ENCODE measurements at places on chromosomes 5 and 9.

GRCh38 chr5:143016777-143017516 lies 246.8 kb downstream of the ARHGAP26 start:
- peak; percentile 28 for DNase-seq

DNA sequence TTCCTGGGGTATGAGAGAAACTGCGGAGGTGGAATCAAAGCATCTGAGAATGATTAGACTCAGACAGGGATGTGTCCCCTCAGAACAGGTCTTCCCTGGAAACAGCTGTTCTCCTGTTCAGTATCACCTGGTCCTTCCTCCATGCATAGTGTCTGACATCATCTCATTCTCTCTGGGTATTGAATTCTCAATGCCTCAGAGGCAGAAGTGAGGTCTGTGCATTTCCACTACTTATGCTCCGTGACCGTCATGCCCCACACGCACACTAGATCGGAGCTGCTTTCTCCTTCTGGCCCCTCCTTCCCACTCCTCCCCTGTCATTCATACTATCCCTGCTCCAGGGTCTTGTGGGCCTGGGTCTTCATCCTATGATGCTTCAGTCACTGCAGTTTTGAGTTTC lies 61.4 kb upstream of the DAB2IP start:
- DNase-seq, result no peak

- DNase-seq, result no peak
Observed at GRCh38 chr9:660227-660626, 181.3 kb upstream of the DMRT1 start.

GRCh38 chr9:81631218-81631745 lies 58.1 kb downstream of the TLE1 start:
- no peak for DNase-seq

DNA sequence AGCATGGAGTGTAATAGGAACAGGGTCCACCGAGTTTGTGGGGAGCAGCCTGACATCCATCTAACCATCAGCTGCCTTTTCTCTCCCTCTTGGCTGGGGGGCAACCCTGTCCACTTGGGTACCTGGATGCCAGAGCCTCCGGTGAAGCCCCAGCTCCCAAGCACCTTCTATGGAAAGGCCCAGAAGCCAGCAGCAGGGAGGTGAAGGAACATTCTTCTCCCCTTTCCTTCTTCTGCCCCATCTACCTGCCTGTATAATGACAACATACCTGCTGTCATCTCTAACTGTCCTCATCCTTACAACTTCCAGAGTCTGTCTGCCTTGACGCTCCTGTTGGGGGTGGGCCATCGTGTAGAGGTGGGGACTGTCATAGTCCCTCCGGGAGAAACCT lies 33.1 kb downstream of the THBS4 start:
- no peak for DNase-seq

GRCh38 chr5:135382106-135382790 lies 16.8 kb downstream of the MACROH2A1 start:
- no peak for DNase-seq

DNA sequence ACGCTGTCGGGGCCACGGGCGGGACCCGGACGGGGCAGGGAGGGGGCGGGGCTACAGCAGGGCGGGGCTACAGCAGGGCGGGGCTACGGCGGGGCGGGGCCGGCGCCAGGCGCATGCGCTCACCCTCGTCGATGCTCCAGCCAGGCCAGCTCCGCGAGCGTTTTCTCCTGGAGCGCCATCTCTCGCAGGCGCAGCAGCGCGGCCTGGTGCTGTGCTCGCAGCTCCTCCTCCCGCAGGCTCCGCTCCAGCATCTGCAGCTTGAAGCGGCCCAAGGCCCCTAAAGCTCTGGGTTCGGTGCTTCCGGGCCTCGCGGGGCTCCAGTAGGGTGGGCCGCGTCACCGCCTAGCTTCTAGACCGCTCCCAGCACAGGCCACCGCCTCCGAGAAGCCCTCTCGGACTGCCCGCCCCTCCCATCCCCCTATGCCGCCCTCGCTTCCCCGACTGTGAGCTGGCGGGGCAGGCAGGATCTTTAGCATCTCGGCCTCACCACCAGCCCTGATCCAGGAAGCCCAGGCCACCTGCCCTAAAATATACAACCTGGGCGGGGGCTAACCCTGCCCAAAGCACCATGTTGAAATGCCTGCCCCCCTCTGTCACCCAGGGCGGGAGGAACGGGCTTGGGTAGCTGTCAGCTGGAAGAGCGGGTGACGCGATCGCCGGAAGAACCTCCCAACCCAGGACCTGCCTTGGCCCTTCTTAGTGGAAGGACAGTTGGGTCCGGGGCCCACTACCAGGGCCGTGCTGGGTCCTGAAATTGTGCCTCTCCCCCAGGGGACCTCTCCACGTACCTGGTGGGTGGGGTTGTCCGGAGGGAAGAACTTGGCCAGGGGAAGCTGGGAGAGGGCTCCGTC lies 21.9 kb upstream of the QSOX2 start:
- DNase-seq, result peak; percentile 73

- no peak for DNase-seq
Observed at GRCh38 chr9:32703635-32704034, 68.2 kb upstream of the TAF1L start.

- no peak for DNase-seq
Observed at GRCh38 chr5:98053170-98053569, 720.3 kb upstream of the RGMB start.

DNA sequence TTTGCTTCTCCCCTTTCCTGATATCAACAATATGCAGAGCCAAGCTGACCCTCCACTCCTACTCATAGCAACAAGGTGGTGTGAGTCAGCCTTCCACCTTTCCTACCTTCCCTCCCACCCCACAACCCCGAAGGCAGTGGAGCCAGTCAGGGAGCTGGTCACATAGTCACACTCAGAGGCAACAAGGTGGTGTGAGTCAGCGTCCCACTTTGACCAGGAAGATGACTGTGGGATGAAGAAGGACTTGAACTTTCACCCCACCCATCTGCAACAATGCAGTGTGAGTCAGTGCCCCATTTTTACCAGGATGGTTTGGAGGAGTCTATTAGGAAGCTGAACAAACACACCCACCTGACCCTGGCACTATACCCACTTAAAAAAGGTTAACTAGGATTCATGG lies 30.1 kb upstream of the ZNF782 start:
- no peak for DNase-seq

- no peak for DNase-seq
Observed at GRCh38 chr5:168647083-168647482, 67.9 kb upstream of the PANK3 start.

DNA sequence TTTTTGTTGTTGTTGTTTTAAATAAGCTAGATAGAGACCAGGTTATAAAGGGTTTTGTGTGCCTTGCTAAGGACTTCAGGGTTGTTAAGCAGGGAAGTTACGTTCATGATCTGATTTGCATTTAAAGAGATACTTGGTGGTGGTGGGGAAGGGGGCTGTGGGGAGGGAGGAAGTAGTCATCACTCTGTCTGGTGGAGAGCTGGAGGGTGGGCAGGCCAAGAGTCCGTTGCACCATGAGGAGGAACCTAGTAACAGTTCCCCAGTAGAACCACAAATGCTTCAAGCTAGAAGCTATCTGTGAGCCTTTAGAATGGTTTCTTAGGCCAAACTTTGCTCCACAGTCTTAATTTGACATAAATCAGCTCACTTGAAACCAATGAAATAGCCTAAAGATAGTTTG lies 18.7 kb upstream of the ROPN1L start:
- no peak for DNase-seq

DNA sequence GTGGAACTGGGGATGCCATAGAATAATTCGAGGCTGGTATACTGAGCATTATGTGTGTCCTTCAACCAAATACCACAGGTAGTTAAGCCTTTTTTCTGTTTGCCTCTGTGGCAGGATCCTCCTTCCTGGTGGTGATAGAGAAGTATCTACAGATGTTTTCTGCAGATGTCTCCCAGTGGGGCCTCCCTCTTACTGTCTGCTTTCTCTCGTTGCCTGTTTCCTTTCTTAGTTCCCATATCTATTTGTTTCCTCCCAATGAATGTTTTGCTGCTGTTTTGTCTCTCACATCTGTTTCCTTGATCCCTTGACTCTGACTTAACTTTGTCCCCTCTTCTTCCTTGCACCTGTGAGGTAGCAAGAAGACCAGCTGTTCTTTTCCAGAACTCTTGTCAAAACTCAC lies 130.9 kb upstream of the NUDT12 start:
- DNase-seq, result no peak

GRCh38 chr5:161155451-161155850 lies 303.4 kb upstream of the ATP10B start:
- DNase-seq, result no peak

DNA sequence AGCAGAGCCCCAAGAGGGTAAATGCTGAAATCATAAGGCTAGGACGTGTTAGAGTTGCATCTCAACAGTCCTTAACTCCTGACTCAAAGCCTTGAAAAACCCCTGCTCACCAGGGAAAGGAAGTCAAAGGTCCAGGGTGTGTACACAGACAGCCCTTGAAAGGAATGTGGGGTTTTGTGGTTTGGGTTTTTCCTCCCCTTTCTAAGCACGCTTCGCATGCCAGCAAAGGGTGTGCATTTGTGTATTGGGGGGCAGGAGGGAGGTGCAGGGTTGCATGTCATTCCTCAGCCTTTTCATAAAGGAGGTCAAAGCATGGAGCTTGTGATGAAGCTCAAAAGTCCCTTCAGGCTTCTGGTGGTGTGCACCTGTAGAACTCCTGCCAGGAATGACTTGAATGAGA lies 17.3 kb upstream of the XPA start:
- DNase-seq, result no peak

DNA sequence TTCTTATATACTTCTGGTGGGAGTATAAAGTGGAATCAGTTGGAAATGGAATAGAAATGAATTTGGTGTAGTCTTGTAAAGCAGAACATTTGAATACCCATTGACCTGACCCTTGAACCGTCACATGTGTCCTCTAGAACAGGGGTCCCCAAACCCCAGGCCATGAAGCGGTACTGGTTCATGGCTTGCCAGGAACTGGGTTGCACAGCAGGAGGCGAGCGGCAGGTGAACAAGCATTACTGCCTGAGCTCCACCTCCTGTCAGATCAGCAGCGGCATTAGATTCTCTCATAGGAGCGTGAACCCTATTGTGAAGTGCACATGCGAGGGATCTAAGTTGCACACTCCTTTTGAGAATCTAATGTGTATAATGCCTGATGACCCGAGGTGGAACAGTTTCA lies 80.0 kb downstream of the RANBP17 start:
- no peak for DNase-seq

- no peak for DNase-seq
Observed at GRCh38 chr9:127732444-127732843, 2.6 kb downstream of the TOR2A start.

Measured in activated gamma-delta T cell treated with anti-CD3 and anti-CD28 coated beads, Interleukin-2, amount 50 U/mL, for 16 hours (primary cell).